ENCODE measurements at places on chromosomes 2 and 18. TPM values are rescaled to one million over a fixed set of nuclear protein-coding genes. Genes with fewer than 3 reads are reported as not detected.
A peak's percentile ranks its signal among the peaks of the same experiment; 100 is the strongest.

- no peaks in the 10 kb centered on the region for H3K4me1 ChIP-seq
- H3K27ac ChIP-seq: no peak overlapping the region
- H3K36me3 ChIP-seq: no peaks in the 10 kb centered on the region
- DNase-seq: no peak
- no peaks in the 10 kb centered on the region for H3K27me3 ChIP-seq
- no peak overlapping the region for H3K4me3 ChIP-seq
Measured at GRCh38 chr2:163231666-163232065, 393.1 kb upstream of the KCNH7 start.

DNA sequence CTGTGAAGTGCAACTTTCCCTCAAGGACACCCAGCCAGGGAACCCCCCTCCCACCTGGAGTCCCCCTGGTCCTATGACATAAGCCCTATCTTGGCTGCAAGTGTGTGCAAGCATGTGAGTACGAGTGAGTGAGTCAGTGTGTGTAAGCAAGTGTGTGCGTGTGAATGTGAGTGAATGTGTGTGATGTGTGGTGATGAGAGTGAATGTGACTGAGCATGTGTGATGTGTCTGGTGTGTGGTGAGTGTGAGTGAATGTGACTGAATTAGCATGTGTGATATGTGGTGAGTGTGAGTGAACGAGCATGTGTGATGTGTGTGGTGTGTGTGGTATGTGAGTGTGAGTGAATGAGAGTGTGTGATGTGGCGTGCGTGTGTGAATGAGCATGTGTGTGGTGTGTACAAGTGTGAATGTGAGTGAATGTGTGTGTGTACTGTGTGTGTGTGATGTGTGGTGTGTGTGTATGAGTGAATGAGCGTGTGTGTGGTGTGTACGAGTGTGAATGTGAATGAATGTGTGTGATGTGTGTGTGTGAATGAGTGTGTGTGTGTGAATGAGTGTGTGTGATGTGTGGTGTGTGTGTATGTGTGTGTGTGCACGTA, 68.8 kb upstream of the SMAD7 start:
- H3K27me3 ChIP-seq: no peaks in the 10 kb centered on the region
- no peak for DNase-seq
- no peak overlapping the region for H3K4me3 ChIP-seq
- H3K36me3 ChIP-seq: no peaks in the 10 kb centered on the region
- H3K4me1 ChIP-seq: peaks cover 11% of the 10 kb centered on the region
- no peak overlapping the region for H3K27ac ChIP-seq

DNA sequence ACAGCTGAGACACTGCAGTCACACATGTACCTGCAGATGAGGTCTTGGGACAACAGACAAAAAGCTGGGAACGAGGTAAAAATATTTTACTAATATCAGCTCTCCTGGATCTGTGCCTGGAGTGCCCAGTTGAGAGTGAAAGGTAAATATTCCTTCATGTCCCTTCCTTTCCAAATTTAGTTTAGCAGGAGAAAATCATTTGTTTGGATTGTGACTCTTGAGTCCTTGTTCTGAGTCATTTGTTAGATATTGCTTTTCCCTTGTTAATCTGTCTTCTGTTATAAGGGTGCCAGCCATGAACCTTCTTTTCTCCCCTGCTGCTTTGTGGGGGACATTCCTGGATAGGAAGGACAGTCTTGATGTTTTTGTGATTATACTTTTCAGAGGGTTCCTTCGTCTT, 329.2 kb downstream of the DSC3 start:
- no peak overlapping the region for H3K4me3 ChIP-seq
- no peak overlapping the region for H3K27ac ChIP-seq
- H3K36me3 ChIP-seq: no peaks in the 10 kb centered on the region
- H3K27me3 ChIP-seq: no peaks in the 10 kb centered on the region
- no peaks in the 10 kb centered on the region for H3K4me1 ChIP-seq
- DNase-seq: no peak

DNA sequence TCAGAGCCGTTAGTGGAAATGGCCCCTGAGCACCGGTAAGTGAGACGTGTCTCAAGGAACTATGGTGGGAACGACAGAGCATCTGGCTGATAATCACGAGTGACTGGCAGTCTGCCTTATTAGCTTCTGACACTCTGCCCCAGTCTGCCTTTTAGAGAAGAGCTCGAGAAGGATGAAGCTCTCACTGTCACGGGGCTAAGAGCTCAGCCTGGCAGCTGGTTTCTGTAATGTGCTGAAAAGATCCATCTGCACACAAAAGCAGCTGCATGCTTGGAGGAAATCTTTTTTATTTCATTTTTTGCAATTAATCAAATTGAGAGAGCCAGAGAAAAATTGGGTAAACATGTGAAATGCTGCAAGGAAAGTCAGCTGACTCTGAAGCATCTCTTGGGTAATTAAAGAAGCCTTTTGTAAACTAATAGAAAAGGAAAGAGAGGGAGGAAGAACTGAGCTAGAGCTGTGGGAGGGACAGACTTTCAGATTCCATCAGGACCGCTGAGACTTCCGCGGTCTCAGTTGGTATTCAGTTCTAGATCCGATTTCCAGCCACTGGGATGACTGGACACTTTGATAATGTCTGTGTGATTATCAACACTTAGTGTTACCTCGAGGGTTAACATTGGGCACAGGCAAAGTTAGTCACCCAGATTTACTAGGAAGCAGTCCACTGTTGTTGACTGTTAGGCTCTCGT, 24.4 kb downstream of the MBP start:
- peak overlapping the region; percentile 40 for H3K27ac ChIP-seq
- peaks cover 11% of the 10 kb centered on the region for H3K4me1 ChIP-seq
- no peak for DNase-seq
- peaks cover 18% of the 10 kb centered on the region for H3K36me3 ChIP-seq

Gene KCNG3
- total RNA-seq: 0.16 TPM

Gene ALPP
- not detected for total RNA-seq
